Stimulated activated CD4-positive, alpha-beta T cell treated with anti-CD3 and anti-CD28 coated beads, TNF-alpha, amount 100 ng/mL, for 24 hours (primary cell): ENCODE measurements at places on chromosomes 11 and 22.

- no peak for DNase-seq
Measured at GRCh38 chr11:131964698-131965483, 594.5 kb downstream of the NTM start.

- no peak for DNase-seq
Measured at GRCh38 chr11:32435511-32435941, at the start of gene WT1. TSS of gene WT1 (minus strand) at chr11:32435539.

GRCh38 chr22:44068422-44069191 lies 44.5 kb downstream of the PARVB start:
- no peak for DNase-seq

DNA sequence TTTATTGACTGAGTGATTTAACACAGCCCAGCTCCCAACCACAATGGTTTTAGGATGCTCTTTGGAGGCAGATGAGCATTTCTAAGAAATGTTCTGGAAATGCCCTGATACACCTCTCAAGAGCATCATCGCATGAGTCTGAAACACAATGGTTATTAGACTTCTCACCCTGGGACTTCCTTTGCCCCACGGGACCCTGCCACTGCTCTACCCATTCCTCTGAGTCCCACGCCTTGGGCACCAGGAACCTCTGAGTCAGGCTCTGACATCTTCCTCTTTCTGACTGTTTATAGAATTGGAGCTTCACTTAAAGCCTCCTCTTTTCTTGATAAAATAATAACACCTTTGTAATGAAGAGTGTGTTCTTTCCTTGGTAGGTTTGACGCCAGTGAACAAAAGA lies 85.6 kb upstream of the PARVA start:
- no peak for DNase-seq

DNA sequence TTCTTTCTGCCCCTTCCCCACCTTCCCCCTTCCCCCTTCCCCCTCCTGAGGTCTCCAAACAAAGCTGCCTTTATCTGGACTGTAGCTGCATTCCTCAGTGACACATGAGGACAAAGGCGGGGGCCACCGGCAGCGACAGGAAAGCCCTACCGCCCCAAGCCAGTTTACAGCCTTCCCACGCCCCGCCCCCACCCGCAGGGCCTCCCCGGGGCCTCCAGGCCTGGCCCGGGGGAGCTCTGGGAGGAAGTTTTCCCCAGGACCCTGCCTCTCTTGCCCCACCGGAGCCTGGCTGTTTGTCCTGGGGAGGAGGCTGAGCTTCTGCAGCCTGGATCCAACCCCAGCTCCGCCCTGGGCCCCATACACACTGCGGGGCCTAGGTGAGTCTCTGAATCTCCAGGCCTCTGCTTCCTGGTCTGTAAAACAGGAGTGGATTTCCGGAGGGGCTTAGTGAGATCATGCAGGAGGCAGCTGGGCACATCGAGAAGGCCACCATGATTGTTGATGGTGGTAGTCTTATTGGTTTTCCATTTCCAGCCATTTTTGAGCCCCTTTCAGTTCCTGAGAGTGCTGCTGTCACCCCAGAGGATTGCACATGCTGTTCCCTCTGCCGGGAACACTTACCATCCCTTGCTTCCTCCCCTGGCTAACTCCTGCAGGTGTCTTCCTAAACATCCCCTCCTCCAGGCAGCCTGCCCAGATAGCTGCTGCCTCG lies 130.7 kb downstream of the MN1 start:
- DNase-seq, result no peak

GRCh38 chr11:33412241-33412640 lies 155.1 kb downstream of the HIPK3 start:
- DNase-seq, result no peak

- no peak for DNase-seq
Measured at GRCh38 chr22:24157822-24158135, 23.5 kb upstream of the SUSD2 start.

- DNase-seq, result no peak
Measured at GRCh38 chr11:36509201-36509639, 852 bp downstream of the TRAF6 start.

GRCh38 chr11:69057236-69057635 lies 8.5 kb downstream of the TPCN2 start:
- no peak for DNase-seq

DNA sequence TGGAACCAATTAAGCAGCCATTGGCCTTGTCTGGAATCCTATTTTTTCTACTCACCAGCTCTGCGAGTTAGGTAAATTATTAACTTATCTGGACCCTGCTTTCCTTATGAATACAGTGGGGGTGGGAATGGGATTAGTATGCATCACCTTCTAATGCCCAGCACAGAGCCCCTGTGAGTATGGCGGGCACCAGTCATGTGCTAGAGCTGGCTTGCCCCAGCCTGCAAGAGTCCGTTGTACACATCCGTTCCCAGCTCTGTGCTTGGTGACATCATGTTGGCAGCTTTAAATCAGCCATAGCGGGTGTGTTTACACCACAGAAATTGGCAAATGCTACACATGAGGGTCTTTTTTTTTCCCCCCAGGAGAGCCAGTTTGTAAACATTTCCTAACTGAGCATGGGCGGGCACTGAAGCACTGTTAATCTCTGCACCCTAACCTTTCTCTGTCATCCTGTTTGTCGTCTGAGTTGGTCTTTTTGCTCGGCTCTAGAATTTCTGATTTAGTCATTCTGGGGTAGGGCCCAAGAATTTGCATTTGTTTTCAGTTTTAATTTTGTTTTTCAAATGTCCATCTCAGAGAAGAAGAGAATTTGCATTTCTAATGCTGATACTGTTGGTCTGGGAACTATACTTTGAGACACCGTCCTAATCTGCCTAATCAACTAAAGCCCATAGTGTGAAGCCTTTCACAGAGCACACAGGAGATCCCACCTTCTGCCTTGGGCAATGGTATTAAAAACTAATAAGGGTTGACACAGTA lies 130.3 kb upstream of the TBCEL start:
- no peak for DNase-seq

- DNase-seq, result no peak
Measured at GRCh38 chr22:35345808-35346505, 34.9 kb upstream of the HMOX1 start.

DNA sequence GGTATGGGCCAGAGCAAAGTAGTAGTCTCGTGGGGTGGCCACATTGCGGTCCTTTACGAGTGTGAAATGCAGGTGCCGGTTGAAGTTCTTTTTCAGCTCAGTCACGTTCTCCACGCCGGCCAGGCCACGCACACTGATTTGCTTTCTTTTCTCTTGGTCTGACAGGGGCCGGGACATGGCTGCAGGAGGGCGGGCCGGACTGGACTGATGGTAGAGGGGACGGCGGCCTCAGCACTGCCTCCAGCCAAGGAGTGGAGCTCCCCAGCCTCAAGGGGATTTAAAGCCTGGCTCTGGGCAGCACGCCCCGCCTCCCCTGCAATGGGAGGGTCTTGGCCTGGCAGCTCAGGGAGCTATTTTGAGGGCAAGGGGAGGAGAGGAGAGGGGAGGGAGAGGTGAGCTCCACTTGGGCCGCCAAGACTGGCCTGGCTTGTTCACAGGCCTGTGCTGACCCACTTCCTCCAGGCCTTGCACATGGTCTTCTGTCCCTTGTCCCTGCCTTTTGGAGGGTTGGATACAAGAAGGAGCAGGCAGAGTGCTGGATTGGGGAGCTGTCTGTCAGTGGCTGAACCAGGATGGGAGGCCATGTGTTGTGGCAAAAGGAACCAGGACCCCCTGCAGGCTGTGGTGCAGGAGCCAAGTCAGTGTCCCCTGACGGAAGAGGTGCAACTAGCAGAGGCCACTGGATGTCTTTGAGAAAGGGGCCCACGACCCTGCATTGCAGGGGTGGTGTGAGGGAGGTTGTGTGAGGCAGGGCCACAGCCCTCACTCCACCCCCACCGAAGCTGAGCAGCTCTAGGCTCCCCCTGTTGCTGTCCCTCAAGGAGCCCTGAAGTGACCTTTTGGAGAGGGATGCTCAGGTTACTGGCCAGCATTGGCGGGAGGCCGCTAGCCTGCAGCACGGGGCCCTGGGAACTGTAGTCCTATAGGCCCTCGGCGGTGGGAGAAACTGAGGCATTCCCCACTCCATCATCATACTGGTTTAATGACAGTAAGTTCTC lies at the start of gene PYGM:
Gene PYGM, minus strand, starts transcription at position 253 of the 998 bp plus-strand sequence. Its CDS starts 76 bp downstream, at position 177.
- no peak for DNase-seq

GRCh38 chr22:46379066-46379930 lies 43.8 kb downstream of the TRMU start:
- DNase-seq, result no peak

GRCh38 chr11:96062134-96062533 lies 138.2 kb upstream of the MTMR2 start:
- DNase-seq, result no peak

DNA sequence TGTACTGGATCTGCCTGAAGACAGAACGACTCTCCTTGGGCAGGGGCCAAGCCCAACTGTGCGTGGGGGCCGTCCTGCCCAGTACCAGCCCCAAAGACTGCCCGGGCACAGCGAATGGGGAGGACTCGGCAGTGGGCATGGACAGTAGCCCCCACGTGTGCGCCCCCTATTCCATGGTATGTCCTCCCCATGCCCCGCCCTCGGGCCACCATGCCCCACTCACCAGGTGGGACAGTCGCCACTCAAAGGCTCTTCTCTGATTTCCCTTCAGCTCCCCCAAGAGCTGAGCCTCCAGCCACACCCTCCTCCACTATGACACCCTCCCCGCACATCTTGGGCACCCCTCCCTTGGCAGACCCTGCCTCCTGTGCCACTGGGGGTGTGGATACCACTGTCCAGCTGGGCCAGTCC lies 43.5 kb downstream of the GNB1L start:
- no peak for DNase-seq

GRCh38 chr22:20532256-20532993 lies 25.0 kb downstream of the MED15 start:
- DNase-seq, result no peak

- DNase-seq, result no peak
Measured at GRCh38 chr11:104652996-104653395, 245.3 kb downstream of the CASP12 start.

GRCh38 chr11:69337211-69337721 lies 43.3 kb downstream of the MYEOV start:
- peak; percentile 21 for DNase-seq

- no peak for DNase-seq
Measured at GRCh38 chr11:130652671-130653335, 204.4 kb downstream of the ADAMTS15 start.
